ENCODE measurements at places on chromosomes 5 and 9. TPM values are rescaled to one million over a fixed set of nuclear protein-coding genes. Genes with fewer than 3 reads are reported as not detected.

DNA sequence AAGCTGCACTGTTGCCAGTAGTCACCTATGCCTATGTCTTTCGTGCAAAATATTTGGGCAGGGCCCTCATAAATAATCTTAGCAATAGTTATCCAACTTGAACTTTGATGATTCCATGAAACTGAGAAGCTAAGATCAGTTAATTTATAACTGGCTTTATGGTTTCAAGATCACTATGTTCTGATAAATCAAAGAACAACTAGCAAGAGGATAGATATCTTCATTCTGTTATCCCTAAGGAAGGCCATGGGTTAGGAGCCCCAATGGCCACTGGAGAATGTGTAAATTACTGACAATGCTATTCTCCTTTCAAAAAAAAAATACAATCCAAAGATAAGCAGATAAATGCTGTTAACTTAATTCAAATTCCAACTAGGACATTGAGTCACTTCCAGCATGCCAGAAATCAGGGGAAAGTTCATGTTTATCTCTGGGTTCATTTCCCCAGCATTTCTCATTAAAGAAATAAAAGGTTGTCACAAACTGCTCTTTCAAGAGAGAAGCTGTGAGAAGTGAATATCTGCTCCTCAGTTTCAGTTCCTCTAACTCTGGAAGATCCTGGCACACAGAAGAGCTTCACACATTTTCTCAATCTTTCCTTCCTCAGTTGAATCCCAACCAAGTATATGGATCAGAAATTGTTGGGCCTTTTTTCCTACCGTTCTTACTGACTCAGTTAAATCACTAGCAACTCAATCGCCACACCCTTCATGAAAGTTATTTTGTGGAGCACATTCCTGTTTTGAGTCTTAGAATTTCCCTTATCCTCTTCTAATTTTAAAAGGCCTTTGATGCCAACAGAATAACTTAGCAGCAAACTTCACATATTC lies 59.6 kb upstream of the SLC1A1 start:
- no peak for DNase-seq

DNA sequence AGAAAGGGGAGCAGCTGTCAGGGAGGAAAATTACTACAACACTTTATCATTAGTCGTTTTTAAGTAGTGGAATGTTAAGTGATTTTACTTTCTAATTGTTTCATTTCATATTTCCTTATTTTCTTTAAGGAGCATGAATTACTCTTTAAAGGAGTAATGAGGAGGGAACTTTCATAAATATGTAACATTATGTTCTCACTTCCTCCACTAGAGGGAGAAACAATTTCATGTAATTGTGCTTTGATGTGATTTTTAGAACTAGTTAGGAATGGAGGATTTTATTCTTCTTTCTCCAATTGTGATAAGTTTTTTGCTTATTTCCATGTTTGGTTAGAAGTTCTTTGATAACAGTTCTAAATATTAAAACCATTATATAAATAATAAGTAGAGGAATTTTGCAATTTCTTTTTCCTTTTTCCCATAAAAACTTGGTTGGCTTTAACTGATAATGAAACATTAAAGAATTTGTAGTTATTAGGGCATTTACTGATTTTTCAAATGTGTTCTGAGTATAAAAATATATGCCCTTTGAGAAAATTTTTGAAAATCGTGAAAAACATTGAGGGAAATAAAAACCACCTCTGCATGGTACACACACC lies 25.6 kb downstream of the CEP78 start:
- no peak for DNase-seq

Gene GABRP
- 0.04 TPM for polyA plus RNA-seq

DNA sequence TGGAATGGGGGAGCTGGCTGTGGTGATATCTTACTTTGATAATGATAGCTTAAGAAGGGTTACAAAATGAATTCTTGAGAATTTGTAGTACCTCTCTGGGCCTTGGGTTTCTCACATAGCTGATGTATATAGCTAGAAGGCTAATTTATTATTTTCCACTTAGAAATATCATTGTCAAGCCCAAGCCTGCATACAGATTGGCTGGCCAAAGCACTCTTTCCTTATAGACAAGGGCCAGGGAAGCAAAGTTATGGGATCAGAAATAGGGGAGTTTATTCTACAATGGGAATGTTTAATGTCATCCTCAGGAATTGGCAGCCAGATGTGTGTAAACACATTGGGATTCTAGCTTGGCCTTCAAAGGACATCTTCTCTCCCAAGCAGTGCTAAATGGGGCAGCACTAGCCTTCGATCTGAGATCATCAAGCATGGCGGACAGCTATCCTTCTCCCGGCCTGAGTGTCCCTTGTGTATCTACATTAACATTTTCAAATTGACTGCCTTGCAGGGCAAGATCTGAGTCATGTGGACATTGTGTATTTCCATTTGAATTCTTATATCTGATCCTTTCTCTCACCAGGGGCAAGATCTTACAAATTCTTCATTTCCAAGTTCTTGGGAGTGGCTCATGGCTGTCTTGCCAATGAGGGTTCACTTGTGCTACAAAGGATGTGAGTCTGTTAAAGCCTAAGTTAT lies 457.2 kb downstream of the ARHGEF28 start:
- no peak for DNase-seq

Gene ERMP1
- polyA plus RNA-seq, result 3.1 TPM

DNA sequence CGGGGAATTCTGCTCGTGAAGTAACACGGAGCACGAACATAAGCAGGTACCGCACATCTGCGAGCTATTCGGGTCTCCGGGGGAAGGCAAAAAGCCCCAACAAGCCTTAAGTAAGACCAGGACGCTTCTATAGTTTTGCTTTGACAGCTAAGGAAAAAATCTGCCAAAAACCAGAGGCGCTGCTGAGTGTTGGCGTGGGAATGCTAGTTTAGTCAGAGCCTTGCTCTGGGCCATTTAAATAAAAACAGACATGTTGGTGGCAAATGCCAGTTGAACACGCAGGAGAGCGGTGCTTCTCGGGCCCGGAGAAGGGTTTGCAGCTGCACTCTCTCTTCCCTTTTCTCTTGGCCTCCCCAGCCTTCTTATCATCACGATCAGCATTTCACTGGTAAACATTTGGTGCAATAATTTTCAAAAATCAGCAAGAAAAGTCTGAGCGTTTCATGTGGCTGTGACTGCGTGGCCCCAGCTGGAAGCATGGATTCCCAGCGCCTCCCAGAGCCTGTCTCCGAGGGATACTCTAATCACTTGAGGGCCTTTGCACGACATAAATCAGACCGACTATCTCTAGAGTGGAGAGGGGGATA lies 6.4 kb upstream of the NOTCH1 start:
- no peak for DNase-seq

DNA sequence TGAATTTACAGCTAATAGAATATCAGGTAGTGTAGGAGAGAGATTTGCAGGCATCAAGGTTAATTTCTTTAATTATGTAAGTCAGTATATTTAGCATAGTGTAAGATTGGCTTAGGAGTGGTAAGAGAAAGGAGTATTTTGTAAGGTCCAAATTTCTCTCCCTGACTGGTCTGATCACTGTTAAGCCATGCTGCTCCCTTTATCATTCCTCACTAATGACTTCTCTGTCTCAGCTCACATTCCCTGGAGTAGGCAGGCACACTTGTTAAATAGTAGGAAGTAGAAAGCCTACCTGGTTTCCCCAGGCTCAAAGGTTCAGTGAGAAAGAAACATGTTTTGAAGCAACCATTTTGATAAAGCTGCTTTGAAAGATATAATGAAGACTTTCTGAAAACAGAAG lies 90.7 kb downstream of the SMIM15 start:
- no peak for DNase-seq
